Activated CD4-positive, alpha-beta memory T cell treated with anti-CD3 and anti-CD28 coated beads, Interleukin-2, amount 10 ng/mL, durations not matched to agents 7 days and 5 days (primary cell): ENCODE measurements at places on chromosomes 6 and 20.

DNA sequence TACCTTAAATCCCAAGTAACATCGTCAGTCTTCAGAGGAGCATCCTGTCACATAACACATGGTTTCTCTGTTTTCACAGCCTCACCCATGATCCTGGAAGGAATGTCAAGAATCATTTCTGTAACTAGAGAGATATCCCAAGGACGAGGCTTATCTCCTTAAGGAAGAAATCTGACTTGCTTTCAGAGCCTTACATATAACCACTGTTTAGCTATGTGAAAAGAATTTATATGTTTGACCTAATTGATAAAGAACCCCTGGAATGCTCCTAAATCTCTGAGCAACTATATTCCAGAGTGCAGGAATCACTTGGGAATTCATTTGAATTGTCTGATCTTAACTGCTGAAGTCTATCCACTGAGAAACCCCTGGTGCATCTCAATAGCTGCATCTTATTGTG lies 243.1 kb downstream of the ALDH8A1 start:
- DNase-seq = no peak

GRCh38 chr6:138018297-138018696 lies 88.9 kb downstream of the PERP start:
- DNase-seq = no peak

DNA sequence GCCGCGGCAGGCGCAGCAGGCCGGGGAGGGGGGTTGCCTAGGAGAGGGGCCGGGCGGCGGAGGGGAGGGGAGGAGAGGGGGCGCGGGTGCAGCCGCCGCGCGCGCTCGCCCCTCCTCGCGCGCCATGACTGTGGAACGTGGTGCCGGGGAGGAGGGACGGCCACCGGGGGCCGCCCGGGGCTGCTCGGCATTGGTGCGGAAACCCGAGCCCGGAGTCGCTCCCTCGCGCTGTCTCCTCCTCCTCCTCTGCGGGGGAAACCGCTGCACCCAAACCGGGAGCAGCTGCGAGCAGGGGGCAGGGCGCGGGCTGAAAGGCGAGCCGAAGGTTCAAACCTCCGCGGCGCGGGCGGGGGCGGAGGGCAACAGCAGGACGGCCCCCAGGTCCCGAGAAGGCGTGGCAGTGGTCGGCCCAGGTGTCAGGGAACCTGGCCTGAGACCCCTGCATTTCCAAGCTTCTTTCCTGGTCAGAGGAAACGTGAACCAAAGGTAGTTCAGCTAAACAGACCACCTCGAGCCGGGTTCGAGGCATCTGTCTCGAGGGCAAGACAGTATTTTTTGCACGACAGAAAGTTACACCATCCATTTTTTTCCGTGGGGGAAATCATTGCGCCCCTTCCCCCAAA lies 1.4 kb upstream of the TRERF1 start:
- peak; percentile 82 for DNase-seq

- DNase-seq = no peak
These were observed 60.4 kb downstream of the YTHDF1 start for GRCh38 chr20:63155266-63156165.

DNA sequence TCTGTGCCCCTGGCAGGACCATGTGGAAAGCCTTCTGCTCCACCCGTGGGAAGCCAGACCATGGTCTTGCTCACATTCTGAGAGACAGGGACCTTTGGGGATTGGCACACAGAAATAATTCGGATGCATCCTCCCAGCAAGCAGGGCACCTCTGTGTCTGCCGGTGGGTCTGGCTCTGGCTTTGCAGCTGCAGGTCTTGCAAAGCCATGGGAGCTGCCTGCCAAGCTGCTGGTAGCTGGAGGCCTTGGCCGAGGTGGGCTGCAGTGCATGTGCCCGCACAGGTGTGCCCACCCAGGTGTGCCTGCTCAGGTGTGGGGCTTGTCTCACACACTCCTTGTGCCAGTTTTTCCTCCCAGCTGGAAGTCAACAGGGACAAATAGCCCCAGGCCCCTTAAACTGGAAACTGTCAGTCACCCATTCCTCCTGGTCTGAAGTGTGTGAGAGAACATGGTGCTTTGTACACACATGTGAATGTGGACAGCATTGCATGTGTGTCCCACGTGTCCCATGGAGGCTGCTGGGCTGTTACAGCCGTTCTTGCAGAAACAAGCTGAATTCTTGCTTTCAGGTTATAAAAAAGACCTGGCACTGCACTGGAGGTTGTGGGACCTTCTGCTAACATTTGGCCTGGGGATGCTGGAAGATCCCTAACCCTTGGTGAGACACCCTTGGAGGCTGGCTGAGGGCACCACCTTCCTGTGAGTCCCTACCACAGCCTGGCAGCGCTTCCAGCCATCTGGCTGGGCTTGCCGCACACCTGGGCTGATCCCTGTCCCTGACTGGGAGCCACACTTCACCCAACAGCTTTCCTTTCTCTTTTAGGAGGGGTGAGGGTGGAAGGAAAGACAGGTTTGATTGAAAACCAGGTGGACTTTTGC lies 54.9 kb upstream of the SMOC2 start:
- no peak for DNase-seq

GRCh38 chr6:142913036-142913510 lies 31.9 kb downstream of the HIVEP2 start:
- no peak for DNase-seq

DNA sequence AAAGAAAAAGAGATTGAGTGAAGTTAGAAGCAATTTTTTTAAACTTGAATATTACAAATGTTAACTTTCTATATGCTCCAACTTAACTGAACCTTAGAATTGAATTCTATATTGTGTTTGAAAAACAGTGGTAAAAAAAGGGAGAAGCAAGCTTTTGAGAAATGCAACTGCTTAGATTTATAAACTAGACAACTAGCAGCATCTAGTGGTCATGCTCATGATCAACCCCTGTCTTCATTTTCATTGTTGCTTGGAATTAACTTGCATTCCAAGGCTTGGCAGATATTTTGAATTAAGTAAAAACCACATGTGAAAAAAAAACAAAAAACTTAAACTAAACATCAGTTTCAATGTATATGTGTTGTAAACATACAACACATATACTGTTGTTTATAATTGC lies 113.1 kb downstream of the C6orf58 start:
- no peak for DNase-seq

DNA sequence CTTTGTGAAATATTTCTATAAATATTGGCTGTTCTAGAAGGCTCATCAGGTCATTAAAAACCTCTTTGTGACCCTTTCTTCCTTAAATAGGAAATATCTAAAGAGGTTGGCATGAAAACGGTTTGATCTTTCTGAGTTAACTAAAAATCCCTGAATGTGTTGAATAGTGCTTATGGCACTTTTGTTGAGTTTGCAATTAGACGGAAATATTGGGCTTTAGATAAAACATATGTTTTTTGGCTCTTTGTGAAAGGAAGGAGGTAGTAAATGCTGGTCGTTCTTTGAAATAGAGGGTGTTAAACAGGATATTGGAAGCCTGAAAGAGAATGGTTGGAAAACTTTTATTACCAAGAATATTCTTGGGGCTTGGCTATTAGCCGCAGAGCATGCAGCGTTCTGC lies 163.0 kb downstream of the ARID1B start:
- DNase-seq = no peak

GRCh38 chr6:20921578-20921977 lies 387.3 kb downstream of the CDKAL1 start:
- no peak for DNase-seq

GRCh38 chr6:167049275-167049674 lies 50.1 kb downstream of the CEP43 start:
- DNase-seq = no peak

DNA sequence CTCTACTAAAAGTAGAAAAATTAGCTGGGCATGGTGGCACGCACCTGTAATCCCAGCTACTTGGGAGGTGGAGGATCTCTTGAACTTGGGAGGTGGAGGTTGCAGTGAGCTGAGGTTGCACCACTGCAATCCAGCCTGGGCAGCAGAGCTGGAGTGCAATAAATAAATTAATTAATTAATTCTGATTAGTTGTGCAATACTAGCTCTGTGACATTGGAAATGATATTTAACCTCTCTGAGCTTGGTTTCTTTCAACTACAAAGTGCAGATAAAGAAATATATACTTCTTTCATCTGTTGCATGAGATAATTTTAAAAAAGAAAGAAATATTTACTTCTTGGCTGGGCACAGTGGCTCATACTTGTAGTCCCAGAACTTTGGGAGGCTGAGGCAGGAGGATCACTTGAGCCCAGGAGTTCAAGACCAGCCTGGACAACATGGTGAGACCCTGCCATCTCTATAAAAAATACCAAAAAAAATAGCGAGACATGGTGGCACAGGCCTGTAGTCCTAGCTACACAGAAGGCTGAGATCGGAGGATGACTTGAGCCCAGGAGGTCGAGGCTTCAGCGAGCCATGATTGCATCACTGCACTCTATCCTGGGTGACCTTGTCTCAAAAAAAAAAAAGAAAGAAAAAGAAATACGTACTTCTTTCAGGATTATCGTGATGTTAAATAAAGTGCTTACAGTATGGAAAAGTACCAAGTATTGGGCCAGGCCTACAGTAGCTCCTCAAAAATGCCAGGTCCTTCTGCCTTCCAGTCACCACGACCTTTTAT lies 15.6 kb upstream of the TBCC start:
- DNase-seq = no peak

- DNase-seq = no peak
These were observed 10.1 kb downstream of the GSS start for GRCh38 chr20:34945315-34946077.

DNA sequence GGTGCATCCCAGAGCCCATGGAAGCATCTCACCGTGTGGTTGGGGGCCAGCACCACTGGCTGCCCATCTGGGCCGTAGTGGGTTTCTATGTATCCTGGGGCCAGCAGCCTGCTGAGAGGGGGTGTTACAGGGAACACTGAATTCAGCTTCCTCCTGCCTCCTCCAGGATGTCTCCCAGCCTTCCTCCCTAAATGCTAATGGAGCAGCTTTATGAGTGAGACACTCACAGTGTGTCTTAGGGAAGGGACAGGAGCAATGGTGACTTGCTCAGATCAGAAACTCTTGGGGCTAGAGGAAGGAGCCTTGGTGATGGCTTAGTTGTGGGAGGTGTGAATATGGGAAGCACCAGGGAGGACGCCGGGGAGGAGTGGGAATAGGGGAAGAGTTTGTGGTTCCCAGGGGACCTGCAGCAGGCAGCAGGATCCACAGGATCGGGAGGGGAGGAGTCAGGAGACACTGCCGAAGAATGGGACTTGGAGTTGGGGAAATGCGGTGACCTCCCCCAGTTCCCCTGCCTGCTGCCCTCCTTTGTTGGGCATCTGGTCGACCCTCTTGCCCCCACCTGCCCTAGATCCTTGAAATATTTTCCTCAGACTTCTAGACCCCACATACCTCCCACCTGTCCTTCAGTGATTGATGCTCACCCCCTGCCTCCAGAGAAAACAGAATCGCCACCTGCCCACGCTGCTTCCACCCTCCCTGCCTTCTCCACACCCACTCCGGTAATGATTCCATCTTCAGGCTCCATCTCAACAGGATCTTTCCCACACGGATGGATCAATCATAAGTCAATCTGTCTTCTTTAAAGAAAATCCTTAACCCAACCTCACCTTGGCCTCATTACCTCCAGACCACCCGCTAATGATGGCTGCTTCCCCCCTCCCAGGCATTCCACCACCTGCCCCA lies 6.6 kb downstream of the ADAM33 start:
- no peak for DNase-seq

DNA sequence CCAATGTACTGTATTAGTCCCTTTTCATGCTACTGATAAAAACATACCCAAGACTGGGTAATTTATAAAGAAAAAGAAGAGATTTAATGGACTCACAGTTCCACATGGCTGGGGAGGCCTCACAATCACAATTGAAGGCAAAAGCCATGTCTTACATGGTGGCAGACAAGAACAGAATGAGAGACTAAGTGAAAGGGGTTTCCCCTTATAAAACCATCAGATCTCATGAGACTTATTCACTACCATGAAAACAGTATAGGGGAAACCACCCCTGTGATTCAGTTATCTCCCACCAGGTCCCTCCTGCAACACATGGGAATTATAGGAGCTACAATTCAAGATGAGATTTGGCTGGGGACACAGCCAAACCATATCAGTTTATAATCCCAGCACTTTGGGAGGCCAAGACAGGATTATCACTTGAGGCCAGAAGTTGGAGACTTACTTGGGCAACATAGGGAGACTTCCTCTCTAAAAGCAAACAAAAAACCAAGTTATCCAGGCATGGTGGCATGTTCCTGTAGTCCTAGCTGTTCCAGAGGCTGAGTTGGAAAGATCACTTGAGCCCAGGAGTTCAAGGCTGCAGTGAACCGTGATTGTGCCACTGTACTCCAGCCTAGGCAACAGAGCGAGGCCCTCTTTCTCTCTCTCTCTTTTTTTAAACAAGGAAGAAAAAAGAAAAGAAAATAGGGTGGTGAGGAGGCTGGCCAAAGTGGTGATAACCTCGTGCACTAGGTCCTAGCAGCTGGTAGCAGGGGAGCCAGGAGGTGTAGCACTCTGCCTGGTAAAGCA lies 22.9 kb upstream of the DDR1 start:
- no peak for DNase-seq

DNA sequence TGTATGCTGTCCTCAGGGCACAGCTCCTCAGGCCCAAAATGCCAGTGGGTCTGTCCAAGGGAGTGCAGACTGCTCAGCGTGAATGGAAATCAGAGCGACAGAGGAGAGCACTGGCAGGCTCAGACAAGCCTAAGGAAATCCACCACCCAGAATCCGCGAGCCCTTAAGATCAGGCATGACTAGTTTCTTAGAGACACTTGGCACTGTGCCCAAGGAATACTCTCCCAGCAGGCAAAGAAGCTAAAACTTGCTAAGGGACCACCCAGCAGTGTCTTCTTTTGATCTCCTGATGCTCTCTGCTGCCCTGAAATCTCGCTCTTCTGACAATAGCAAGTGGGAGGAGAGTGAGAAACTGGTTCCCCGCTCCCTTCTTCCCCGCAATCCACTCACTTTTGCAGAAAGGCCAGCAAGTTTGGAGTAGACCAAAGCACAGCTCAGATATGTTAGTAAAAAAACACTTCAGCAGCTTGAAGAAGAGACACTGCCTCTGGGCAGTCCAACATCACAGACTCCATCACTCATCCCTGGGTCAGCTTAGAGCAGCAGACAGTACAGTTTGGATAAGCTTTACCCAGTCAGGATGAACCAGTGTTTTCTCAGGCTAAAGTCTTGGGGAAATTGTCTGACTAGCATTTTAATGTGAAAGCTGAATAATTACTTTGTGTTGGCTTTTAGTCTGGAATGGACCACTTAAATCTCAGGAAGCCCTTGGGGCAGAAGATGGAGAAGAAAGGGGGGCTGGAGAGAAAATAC lies 32.4 kb downstream of the TRAF3IP2 start:
- DNase-seq = no peak
